ENCODE measurements at places on chromosomes 5 and 9.

DNA sequence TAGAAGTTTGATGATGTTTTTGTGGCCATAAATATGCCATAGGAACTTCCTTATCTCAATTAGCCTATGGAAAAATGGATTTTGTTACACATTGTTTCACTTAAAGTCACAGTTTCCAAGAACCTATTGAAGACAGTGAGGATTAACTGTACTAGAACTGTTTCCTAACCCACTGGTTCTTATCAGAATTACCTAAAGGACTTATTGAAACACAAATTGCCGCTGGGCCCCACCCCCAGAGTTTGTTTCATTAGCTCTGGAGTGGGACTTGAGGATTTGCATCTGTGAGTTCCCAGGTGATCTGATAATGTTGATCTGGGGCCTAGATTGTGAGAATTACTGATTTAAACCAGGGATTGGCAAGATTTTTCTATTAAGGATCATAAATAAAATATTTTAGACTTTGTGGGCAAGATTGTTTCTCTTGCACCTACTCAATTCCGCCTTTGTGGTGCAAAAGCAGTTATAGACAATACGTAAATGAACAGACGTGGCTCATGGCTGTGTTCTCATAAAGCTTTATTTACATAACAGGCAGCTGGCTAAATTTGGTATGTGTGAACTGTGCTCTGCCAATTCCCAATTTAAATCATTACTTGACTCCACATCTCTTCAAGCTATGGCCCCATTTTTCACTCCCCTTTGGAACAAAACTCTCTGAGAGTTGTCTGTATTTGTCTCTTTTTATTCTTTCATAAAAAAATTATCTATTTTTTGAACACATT lies 9.3 kb downstream of the JAK2 start:
- DNase-seq = no peak

GRCh38 chr5:129377504-129377903 lies 82.6 kb upstream of the ADAMTS19 start:
- DNase-seq = peak; percentile 76

DNA sequence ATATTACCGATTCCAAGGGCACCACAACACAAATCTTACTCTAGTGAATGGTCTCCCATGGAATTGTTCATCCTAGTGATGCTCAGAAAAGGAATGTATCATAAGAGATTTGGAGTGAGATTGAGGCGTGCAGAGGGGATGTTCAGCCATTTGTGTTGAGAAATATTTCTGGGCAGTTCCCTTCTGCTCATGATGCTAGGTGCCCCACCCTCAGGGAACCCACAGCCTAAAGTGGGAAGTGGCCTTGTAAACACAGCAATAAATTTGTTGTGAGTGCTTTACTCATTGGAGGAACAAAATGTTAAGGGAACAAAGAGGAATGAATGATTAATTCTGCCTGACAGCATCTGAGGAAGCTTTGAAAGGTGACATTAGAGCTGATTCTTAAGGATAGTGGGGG lies 129.9 kb downstream of the TLE4 start:
- no peak for DNase-seq

DNA sequence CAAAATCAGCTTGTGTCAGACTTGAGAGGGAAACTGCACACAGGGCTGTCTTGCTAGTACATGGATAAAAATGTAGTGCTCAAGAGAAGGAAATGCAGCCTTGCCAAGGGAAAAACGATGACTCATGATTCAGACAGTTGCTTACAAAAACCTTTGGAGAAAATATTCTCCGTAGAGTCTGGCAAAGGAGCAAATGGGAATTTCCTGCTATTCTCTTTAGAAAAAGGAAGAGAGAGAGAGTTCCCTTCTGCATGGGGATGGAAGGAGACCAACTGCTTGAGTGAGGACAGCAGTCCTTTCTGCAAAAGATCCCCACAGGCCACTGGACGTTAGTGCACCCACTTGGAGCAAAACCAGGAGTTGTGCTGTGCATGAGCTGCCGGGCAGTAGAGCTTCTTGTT lies 7.6 kb downstream of the IFNB1 start:
- no peak for DNase-seq

- no peak for DNase-seq
These were observed 40.7 kb downstream of the TRIP13 start for GRCh38 chr5:933251-933861.

GRCh38 chr5:167918813-167919483 lies 372.5 kb upstream of the WWC1 start:
- DNase-seq = no peak

- no peak for DNase-seq
These were observed 104.7 kb downstream of the YIPF5 start for GRCh38 chr5:144065786-144066185.

GRCh38 chr9:96006296-96006879 lies 130.9 kb downstream of the ERCC6L2 start:
- DNase-seq = no peak
